ENCODE measurements at places on chromosomes 7 and 10. TPM values are rescaled to one million over a fixed set of nuclear protein-coding genes. Genes with fewer than 3 reads are reported as not detected.

PDCD11 gene
- total RNA-seq = 20.0 TPM

FAM25A gene
- not detected for total RNA-seq

DNA sequence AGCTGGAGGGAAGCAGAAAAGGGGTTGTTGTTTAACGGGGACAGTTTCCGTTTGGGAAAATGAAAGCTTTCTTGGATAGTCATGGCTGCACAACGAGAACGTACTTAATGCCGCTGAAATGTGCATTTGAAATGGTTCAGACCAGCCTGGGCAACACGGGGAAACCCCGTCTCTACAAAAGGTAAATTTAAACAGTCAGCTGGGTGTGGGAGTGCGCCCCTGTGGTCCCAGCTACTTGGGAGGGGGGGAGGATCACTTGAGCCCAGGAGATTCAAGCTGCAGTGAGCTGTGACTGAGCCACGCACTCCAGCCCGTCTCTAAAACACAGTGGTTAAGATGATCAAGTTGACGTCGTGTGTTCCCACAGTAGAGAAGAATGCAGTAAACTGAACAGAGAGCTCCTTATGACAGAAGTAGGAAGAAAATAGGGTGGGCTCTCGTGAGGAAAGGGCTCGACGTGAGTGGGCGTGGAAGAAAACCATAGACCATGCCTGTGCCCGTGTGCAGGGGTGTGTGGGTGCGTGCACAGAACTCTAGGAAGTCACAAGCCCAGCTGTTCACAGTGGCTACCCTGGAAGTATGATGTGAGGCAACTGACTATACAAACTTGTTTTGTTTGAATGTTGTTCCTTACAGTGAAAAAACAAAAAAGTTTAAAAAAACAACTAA, 4.1 kb upstream of the FUOM start:
- no peak for DNase-seq

DNA sequence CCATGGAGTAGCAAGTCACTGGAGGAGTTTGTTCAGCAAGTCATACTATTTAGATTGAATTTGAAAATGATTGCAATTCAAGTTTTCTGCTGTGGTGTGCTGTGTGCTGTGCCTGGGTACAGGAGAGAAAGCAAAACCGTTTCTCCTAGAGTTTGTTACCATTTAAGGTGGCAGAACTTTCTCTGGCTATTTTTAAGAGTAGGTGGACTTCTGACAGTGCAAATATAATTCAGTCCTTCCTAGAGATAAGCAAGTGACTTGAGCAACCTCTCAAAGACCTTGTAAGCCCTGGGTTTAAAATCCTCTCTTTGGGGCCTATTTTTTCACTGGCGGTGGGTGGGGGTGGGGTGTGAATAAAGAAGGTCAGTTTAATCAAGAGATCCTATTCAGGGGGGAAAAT, 42.9 kb upstream of the FGL2 start:
- DNase-seq = no peak

DNA sequence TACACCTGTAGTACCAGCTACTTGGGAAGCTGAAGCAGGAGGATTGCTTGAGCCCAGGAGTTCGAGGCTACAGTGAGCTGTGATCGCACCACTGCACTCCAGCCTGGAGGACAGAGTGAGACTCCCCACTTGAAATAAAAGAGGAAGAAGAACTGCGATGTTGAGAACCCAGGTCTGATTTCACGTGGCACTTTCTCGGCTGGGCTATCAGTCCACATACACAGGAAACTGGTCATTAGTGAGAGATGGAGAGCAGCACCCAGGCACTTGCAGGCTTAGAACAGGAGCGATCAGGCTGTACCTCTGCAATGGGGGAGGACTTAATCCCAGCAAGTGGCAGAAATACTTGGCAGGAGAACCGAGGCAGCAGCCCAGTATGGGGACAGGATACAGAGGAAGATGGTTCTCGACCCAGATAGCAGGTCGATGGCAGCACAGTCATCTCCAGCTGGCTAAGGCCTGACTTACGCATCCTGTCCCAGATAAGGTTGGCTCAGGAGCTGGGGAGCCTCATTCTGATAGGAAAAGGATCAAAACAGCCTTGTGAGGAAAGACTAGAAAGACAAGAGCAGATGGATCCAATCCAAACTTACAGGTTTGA, 487.7 kb upstream of the AUTS2 start:
- no peak for DNase-seq

- no peak for DNase-seq
Observed at GRCh38 chr10:110546077-110546476, 21.4 kb upstream of the SMC3 start.

DNA sequence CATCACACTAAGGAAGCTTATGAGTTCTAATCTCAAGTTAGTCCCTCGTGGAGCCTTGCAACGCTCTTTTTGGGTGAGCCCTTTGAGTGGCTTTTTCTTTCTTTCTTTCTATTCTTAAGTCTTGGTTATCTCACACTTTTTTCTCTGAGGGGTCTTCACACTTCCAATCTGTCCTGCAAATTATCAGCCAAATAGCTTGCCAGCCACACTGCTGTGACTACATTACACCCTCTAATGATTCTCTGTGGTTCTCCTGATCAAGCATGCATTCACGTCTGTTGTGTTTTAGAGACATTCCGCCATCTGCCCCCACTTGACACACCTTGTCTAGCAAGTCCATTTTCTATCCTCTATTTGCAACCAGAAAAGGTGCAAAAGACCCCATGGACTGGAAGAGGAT, 340.2 kb downstream of the THSD7A start:
- no peak for DNase-seq

All from transverse colon (tissue), 4 donors.